ENCODE measurements at places on chromosomes 16 and 17.

GRCh38 chr16:13427943-13428342 lies 492.0 kb upstream of the ERCC4 start:
- H3K4me3 ChIP-seq: no peak overlapping the region
- no peak for DNase-seq
- H3K4me1 ChIP-seq: no peaks in the 10 kb centered on the region
- peaks cover 3% of the 10 kb centered on the region for H3K27me3 ChIP-seq
- no peak overlapping the region for H3K27ac ChIP-seq

GRCh38 chr17:48177816-48178215 lies 70.2 kb downstream of the SNX11 start:
- no peak overlapping the region for H3K27ac ChIP-seq
- H3K27me3 ChIP-seq: no peaks in the 10 kb centered on the region
- H3K36me3 ChIP-seq: no peaks in the 10 kb centered on the region
- peaks cover 25% of the 10 kb centered on the region for H3K4me1 ChIP-seq
- no peak for DNase-seq
- no peak overlapping the region for H3K4me3 ChIP-seq

DNA sequence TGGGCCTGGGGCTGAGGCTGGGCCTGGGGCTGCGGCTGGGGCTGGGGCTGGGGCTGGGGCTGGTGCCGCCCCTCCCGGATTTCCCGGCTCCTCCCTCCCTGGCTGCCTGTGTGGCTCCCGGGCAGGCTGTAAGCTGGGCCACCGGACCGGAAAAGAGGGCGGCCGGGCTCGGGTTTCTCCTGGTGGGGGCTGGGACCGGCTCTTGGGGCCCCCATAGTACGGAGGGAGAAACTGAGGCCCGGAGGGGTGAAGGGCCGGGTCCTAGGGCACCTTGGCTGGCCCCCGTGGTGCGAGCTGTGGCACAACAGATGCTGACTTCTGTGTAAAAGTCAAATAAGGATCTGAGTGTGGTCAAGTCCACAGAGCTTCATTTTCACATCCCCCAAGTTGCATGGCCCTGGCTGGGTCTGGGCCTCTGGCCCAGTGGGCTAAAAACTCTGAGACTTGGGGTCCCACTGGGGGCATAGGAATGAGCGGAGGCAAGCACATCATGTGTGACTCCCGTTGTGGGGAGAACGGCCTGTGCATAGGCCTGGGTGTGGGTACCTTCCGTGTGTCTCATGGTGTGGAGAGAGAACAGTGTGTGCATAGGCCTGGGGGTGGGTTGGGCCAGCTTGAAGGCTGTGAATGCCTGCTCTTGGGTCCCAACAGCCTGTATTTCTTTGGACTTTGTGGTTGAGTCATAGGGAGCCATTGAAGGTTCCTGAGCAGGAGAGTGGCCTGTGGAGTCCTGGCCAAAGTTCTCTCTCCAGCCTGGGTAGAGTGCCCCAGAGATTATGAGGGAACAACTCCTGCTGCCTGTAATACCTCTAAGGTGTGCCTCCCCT lies 123.9 kb upstream of the CIBAR2 start:
- H3K27me3 ChIP-seq: peaks cover 13% of the 10 kb centered on the region
- H3K27ac ChIP-seq: no peak overlapping the region
- H3K4me1 ChIP-seq: peaks cover 70% of the 10 kb centered on the region
- H3K4me3 ChIP-seq: peak overlapping the region; percentile 38
- no peak for DNase-seq

DNA sequence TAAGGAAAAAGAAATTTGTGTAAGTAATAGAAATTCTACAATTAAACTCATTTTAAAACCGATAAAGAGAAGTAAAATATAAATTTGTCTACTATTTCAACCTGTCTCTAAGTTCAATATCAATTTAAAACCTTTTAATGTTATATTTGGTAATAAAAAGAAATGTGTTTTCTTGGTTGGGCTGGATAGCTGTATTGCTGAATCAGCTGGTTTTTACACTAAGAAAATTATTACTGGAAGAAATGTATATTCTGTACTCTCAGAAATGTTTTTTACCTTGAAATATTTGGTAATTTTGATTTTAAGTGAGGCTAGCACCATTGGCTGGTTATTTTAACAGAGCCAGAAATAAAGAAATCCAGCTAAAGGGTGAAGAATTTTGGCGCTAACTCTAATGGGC lies 87.1 kb upstream of the CNTNAP4 start:
- H3K27ac ChIP-seq: no peak overlapping the region
- H3K27me3 ChIP-seq: no peaks in the 10 kb centered on the region
- no peak for DNase-seq
- no peak overlapping the region for H3K4me3 ChIP-seq

- peaks cover 54% of the 10 kb centered on the region for H3K27me3 ChIP-seq
- H3K4me3 ChIP-seq: no peak overlapping the region
- no peak overlapping the region for H3K27ac ChIP-seq
- no peaks in the 10 kb centered on the region for H3K36me3 ChIP-seq
- DNase-seq: no peak
- peaks cover 12% of the 10 kb centered on the region for H3K4me1 ChIP-seq
Observed at GRCh38 chr16:21946889-21947635, 6.1 kb upstream of the UQCRC2 start.

- no peak overlapping the region for H3K27ac ChIP-seq
- peaks cover 29% of the 10 kb centered on the region for H3K4me1 ChIP-seq
- peaks cover 3% of the 10 kb centered on the region for H3K27me3 ChIP-seq
- H3K4me3 ChIP-seq: no peak overlapping the region
Observed at GRCh38 chr16:78437352-78437968, 338.0 kb downstream of the WWOX start.

DNA sequence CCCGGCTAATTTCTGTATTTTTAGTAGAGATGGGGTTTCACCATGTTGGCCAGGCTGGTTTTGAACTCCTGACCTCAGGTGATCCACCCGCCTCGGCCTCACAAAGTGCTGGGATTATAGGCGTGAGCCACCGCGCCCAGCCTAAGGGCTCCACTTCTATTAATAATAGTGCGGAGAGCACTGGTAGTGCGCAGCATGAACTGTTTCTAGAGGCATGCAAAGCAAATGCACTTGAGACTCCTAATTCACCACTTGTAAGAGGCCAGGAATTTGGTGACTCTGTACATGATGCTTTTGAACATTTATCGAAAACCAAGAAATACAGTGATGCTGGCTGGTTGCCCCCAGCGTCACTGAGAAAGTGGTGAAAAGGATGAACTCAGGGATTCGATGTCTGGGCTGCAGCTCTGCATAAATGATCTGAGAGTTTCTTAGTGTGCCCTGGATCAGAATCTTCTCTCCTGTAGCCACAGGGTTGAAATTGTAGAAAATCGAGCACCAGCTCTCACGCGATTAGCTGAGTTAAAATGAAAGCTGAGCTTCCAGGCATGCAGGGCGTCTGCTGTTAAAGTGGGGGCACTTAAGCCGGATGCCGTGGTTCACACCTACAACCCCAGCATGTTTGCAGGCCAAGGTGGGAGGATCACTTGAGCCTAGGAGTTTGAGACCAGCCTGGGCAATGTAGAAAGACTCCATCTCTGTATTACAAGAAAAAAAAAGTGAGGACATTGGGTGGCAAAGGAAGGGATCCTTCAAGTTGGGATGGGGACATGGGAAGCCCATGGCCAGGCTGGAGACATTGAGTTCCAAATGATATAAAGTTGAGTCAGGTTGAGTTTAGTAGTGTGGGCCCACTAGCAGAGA lies 4.8 kb downstream of the RNF213 start:
- H3K27me3 ChIP-seq: peaks cover 9% of the 10 kb centered on the region
- DNase-seq: no peak
- H3K36me3 ChIP-seq: peaks cover 5% of the 10 kb centered on the region
- no peak overlapping the region for H3K4me3 ChIP-seq
- H3K4me1 ChIP-seq: peaks cover 26% of the 10 kb centered on the region

DNA sequence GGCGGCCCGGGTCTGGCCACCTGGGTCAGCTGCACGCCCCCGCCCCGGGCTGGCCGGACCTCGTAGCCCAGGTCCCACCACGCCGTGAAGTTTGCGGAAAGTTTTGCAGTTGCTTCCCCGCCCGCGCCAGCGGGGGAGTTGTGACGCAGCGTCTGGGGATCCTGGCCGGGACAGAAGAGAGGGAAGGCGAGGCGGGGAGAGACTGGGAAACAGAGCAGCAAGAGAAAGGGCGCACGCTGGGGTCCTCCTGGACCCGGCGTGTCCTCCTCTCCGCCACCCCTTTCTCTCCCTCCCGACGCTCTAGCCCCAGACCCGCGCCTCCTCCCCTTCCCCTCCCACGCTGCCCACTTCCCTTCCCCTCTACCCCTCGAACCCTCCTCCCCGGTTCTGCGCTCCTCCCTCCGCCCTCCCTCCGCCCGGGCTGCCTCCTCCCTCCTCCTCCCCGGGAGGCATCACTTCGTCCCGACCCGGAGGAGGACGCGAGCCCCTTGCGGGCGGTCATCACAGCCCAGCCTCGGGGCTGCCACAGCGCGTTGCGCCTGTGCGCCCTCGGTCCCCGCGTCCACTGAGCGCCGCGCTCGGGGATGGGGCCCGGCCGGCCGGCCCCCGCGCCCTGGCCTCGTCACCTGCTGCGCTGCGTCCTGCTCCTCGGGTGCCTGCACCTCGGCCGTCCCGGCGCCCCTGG lies at the start of gene MRC2:
Gene MRC2 (plus strand): TSS at position 452 of the 685 bp plus-strand sequence. CDS start 133 bp downstream, at position 585.
- H3K36me3 ChIP-seq: peaks cover 30% of the 10 kb centered on the region
- H3K27ac ChIP-seq: peak within 1 kb of the TSS; percentile 99
- peaks cover 5% of the 10 kb centered on the region for H3K27me3 ChIP-seq
- peak; percentile 78 for DNase-seq
- peak within 1 kb of the TSS; percentile 97 for H3K4me3 ChIP-seq

DNA sequence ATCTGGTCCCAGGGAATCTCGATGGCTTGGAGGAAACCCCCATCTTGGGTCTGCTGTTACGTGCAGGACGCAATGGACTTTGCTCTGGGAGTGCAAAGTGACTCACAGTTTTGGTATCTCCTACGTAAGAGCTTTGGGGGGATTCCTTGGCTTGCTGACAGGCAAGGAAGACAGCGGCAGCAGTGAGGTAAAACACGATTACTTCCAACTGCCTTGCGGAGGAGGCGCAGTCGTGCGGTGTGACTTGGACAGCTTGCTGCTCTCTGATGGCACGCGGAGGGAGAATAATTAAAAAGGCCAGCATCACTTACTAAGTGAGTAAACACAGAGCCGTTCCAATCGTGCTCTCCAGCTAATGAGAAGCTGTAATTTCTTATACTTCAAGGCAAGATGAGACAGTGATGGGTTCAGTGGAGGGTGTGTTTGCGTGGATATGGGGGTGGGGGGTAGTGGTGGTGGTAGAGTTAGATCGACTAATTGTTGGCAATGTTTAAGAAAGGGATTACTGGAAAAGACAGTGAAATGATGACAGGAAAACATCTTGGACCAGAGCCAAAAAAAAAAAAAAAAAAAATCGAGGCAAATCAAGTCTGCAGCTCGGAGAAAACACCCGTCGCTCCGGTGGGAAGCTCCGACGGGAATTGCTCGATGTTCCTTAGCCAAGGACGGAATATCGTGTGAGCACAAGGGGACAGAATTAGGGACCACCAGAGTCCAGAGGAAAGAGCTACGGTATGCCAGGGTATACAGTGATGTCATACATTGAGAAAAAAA lies 184.8 kb upstream of the ZFHX3 start:
- H3K27me3 ChIP-seq: peaks cover 20% of the 10 kb centered on the region
- no peaks in the 10 kb centered on the region for H3K36me3 ChIP-seq
- peak overlapping the region; percentile 52 for H3K27ac ChIP-seq
- no peak for DNase-seq

DNA sequence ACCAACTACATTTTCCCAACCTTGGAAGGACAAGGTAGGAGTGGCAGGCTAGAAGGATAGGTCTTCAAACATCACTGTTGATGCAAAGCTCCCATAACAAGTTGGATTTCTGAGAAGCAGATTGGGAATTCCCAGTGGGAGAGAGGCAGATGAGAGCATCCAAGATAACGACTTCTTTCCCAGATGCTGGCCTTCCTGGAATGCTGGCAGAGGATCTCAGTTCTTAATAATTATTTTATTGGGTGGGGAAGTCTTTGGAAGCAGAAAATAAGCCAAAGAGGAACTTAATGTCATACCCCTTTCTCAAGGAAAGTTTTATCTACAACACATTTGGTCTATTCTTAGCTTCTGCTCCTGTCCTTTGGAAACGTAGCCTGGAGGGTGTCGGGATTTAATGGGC lies 64.5 kb downstream of the MPRIP start:
- no peaks in the 10 kb centered on the region for H3K36me3 ChIP-seq
- H3K4me3 ChIP-seq: no peak overlapping the region
- peaks cover 72% of the 10 kb centered on the region for H3K4me1 ChIP-seq
- no peak for DNase-seq

DNA sequence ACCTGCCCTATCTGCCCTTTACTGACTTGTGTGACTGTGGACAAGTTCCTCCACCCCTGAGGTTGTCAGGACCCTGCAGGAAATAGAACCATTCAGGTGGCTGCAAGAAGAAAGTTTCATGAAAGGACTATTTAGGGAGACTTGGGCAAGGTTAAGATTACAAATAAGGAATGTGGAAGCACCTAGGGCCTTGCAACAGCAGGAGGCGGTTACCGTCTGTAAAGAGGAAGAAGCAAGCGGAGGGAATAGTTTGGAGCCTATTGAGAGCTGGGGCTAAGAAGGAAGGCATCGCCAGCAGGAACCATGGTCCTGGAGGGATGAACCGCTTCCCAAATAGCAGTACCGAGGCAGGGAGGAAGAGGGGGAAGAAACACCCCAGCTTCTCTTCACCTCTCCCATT lies 132.4 kb downstream of the PRKCB start:
- no peak overlapping the region for H3K4me3 ChIP-seq
- DNase-seq: no peak
- peaks cover 18% of the 10 kb centered on the region for H3K27me3 ChIP-seq
- H3K4me1 ChIP-seq: peaks cover 5% of the 10 kb centered on the region
- no peak overlapping the region for H3K27ac ChIP-seq
- no peaks in the 10 kb centered on the region for H3K36me3 ChIP-seq

DNA sequence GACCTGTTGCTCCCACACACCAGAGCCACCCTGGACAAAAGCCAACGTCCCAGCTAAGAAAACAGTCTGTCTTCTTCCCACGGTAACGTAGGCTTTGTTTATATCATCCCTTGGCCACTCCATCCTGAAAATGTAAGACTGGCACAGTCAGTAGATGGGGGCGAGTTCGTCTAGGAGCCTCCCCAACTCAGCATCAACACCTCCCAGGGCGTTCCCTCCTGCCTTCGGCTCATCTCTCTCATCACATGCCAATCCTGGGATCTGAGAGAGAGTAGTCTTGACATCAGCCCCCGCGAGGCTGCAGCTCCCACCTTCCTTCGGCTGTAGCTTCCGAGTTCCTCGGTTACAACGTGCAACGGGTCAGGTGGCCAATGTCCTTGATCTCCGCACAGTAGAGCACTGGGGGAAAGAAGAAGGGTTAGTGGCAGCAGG lies 894 bp downstream of the RNF227 start:
- peaks cover 30% of the 10 kb centered on the region for H3K27me3 ChIP-seq
- no peak for DNase-seq
- peaks cover 18% of the 10 kb centered on the region for H3K36me3 ChIP-seq
- H3K4me1 ChIP-seq: peaks cover 32% of the 10 kb centered on the region
- peak overlapping the region; percentile 85 for H3K4me3 ChIP-seq

DNA sequence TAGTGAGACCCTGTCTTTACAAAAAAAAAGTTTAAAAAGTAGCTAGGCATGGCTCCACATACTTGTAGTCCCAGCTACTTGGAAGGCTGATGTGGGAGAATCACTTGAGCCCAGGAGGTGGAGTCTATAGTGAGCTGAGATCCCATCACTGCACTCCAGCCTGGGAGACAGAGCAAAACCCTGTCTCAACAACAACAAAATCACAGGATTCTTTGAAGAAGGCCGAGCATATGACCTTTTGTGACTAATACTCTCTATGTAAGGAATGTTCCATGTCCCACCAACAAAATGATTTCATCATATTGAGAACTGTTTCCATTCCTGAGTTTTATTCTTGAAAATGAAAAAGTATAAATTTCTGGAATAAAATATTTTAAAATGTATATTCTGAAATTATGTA lies 58.9 kb upstream of the EFCAB3 start:
- H3K27me3 ChIP-seq: peaks cover 29% of the 10 kb centered on the region
- no peak overlapping the region for H3K4me3 ChIP-seq
- H3K27ac ChIP-seq: no peak overlapping the region
- H3K36me3 ChIP-seq: no peaks in the 10 kb centered on the region

All from nephron progenitor cell (in vitro differentiated cells).